ENCODE measurements at places on chromosomes 7 and 10. TPM values are rescaled to one million over a fixed set of nuclear protein-coding genes. Genes with fewer than 3 reads are reported as not detected.

GRCh38 chr7:81469869-81470723 is 299.8 kb downstream of the HGF start:
- no peak overlapping the region for H3K4me3 ChIP-seq
- H3K36me3 ChIP-seq, result no peaks in the 10 kb centered on the region
- H3K27ac ChIP-seq, result no peak overlapping the region
- peak; percentile 80 for DNase-seq
- no peaks in the 10 kb centered on the region for H3K27me3 ChIP-seq
- H3K4me1 ChIP-seq, result no peaks in the 10 kb centered on the region

DNA sequence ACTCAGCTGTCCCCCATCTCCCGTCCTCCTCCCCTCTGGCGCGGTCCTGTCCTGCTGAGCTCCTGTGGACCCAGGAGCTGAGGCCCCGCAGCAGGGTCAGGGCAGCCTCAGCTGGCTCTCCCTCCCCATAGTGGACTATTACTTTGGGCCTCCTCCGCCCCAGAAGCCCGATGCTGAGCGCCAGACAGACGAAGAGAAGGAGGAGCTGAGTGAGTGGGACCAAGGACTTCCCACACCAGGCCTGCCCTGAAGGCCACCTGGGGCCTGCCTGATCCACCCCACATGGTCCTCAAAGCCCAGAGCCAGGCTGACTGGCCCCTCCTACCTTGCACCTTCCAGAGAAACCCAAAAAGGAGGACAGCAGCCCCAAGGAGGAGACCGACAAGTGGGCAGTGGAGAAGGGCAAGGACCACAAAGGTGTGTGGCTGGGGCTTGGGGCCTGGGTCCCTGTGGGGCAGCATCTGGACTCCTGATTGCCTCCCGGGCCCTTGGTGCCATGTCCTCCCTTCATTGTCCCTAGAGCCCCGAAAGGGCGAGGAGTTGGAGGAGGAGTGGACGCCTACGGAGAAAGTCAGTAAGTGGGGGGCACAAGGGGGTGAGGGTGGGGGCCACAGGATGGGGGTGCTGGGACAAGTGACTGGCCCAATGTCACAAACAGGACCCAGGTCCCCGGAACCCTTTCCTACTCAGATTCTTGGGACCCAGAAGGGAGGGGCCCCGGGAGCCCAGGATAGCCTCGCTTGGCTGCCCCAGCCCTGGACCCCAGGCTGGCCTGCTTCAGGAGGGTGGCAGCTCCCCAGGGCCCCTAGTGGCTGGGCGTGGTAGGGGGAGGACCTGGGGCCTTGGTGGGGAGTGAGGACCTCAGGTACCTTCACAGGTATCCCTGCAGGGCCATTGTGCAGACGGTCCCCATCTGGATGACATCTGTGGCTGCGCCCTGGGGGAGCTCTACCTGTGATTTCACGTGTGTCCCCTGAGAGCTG is 4.9 kb downstream of the AEBP1 start:
- DNase-seq, result peak; percentile 68
- H3K27ac ChIP-seq, result no peak overlapping the region
- no peaks in the 10 kb centered on the region for H3K36me3 ChIP-seq
- H3K27me3 ChIP-seq, result no peaks in the 10 kb centered on the region
- no peak overlapping the region for H3K4me3 ChIP-seq

- H3K27ac ChIP-seq, result no peak overlapping the region
- DNase-seq, result no peak
- no peak overlapping the region for H3K4me3 ChIP-seq
Measured at GRCh38 chr7:144508702-144509101, 105.2 kb upstream of the NOBOX start.

DNA sequence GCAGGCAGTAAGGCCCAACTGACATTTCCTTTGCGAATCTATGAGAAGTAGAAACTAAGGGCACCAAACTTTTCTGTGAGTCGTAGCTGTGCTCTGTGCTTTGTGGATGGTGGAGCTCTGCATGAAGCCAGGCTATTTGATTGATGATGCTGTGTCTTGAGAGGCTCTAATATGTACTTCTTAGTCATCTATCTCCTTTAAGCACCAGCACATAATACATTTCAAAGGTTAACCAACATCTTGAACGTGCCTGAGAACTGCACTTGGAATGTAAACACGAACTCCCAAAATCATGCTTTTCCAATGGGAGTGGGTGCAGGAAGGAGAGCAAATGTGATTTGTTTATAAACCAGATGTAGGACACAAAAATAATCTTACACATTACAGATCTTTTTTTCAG is 411.6 kb downstream of the PARD3 start:
- no peak overlapping the region for H3K4me3 ChIP-seq
- no peak overlapping the region for H3K27ac ChIP-seq
- DNase-seq, result no peak
- H3K27me3 ChIP-seq, result no peaks in the 10 kb centered on the region

Gene VSTM4
- total RNA-seq, result 8.5 TPM

GRCh38 chr10:52566471-52567246 is 205.9 kb downstream of the MBL2 start:
- no peak overlapping the region for H3K27ac ChIP-seq
- H3K27me3 ChIP-seq, result no peaks in the 10 kb centered on the region
- H3K4me1 ChIP-seq, result no peaks in the 10 kb centered on the region
- no peak for DNase-seq
- H3K36me3 ChIP-seq, result no peaks in the 10 kb centered on the region
- H3K4me3 ChIP-seq, result no peak overlapping the region

- H3K27me3 ChIP-seq, result no peaks in the 10 kb centered on the region
- H3K36me3 ChIP-seq, result no peaks in the 10 kb centered on the region
- H3K4me1 ChIP-seq, result no peaks in the 10 kb centered on the region
- H3K4me3 ChIP-seq, result no peak overlapping the region
Measured at GRCh38 chr10:22874189-22874854, 53.5 kb upstream of the ARMC3 start.

DNA sequence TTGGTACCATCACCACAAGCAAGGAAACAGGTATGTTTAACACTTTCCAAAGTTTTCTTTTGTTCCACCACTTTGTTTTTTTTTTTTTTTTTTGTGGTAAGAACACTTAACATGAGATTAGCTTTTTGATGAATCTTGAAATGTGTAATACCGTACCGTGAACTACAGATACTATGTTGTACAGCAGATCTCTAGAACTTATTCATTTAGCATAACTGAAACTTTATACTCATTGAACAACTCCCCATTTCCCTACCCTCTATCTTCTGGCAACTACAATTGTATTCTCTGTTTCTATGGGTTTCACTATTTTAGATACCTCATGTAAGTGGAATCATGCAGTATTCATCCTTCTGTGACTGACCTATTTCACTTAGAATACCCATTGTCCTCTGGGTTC is 162.7 kb upstream of the ITGB1 start:
- peaks cover 2% of the 10 kb centered on the region for H3K4me1 ChIP-seq
- no peak for DNase-seq
- H3K4me3 ChIP-seq, result no peak overlapping the region
- H3K27ac ChIP-seq, result no peak overlapping the region
- H3K27me3 ChIP-seq, result no peaks in the 10 kb centered on the region

GRCh38 chr7:26292768-26293560 is 1.3 kb downstream of the SNX10 start:
- H3K27ac ChIP-seq, result peak overlapping the region; percentile 93
- H3K27me3 ChIP-seq, result no peaks in the 10 kb centered on the region
- H3K4me1 ChIP-seq, result no peaks in the 10 kb centered on the region
- no peak for DNase-seq
- no peaks in the 10 kb centered on the region for H3K36me3 ChIP-seq

- no peak for DNase-seq
- peaks cover 5% of the 10 kb centered on the region for H3K4me1 ChIP-seq
- no peak overlapping the region for H3K27ac ChIP-seq
- H3K36me3 ChIP-seq, result no peaks in the 10 kb centered on the region
Measured at GRCh38 chr7:101255796-101256195, 10.9 kb upstream of the FIS1 start.

Gene FAM24B
- 3.8 TPM for total RNA-seq

- DNase-seq, result no peak
- H3K27ac ChIP-seq, result no peak overlapping the region
- no peaks in the 10 kb centered on the region for H3K36me3 ChIP-seq
- no peaks in the 10 kb centered on the region for H3K4me1 ChIP-seq
Measured at GRCh38 chr10:29865700-29866355, 193.6 kb downstream of the JCAD start.

Gene GPR158
- total RNA-seq, result 0.22 TPM

DNA sequence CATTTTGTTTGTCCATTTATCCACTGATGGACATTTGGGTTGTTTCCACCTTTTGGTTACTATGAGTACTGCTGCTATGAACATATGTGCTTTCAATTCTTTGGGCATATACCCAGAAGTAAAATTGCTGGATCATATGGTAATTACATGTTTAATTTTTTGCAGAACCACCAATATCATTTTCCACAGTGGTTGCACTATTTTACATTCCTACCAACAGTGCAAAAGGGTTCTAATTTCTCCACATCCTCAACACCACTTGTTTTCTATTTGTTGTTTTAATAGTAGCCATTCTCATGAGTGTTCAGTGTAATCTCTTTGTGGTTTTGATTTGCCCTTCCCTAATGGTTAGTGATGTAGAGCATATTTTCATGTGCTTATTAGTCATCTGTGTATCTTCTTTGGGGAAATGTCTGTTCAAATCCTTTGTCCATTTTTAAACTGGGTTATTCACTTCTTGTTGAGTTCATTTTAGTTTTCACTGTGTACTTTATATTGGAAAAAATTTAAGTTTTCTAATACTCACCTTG is 101.9 kb downstream of the HIBADH start:
- no peaks in the 10 kb centered on the region for H3K27me3 ChIP-seq
- no peaks in the 10 kb centered on the region for H3K4me1 ChIP-seq
- no peak overlapping the region for H3K4me3 ChIP-seq
- H3K27ac ChIP-seq, result no peak overlapping the region

Gene H2BK1
- total RNA-seq, result not detected

- H3K27me3 ChIP-seq, result no peaks in the 10 kb centered on the region
- no peaks in the 10 kb centered on the region for H3K4me1 ChIP-seq
- H3K4me3 ChIP-seq, result no peak overlapping the region
- no peaks in the 10 kb centered on the region for H3K36me3 ChIP-seq
- DNase-seq, result no peak
Measured at GRCh38 chr7:121913947-121914675, 41.1 kb downstream of the PTPRZ1 start.

Gene MGAM2
- total RNA-seq, result 0.13 TPM

Gene GIMAP1
- 10.2 TPM for total RNA-seq

DNA sequence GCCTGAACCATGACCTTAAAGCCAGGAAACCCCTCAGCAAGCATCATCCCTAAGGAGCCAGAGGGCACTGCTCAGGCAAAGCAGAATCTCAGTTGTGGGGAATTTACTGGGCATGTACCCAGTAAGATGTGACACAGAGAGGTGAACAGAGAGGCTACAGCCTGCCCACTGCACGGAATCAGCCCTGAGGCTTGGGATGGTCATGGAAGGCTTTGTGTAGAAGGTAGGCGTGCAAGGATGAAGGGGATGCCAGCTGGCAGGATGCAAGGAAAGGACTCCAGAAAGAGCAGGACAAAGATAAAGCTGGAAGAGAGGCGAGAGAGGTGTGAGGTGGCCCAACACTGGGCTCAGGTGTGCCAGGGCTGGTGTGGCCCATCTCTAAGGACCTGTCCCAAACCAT is 2.4 kb upstream of the AIFM2 start:
- H3K27ac ChIP-seq, result no peak overlapping the region
- H3K27me3 ChIP-seq, result no peaks in the 10 kb centered on the region
- peaks cover 10% of the 10 kb centered on the region for H3K4me1 ChIP-seq
- H3K36me3 ChIP-seq, result peaks cover 2% of the 10 kb centered on the region
- DNase-seq, result no peak

- H3K4me1 ChIP-seq, result peaks cover 8% of the 10 kb centered on the region
- DNase-seq, result peak; percentile 82
- no peak overlapping the region for H3K4me3 ChIP-seq
- H3K36me3 ChIP-seq, result peaks cover 8% of the 10 kb centered on the region
Measured at GRCh38 chr7:50502001-50502684, 52.0 kb upstream of the FIGNL1 start.

Gene EGR2
- total RNA-seq, result 1.6 TPM

Gene AGAP5
- 9.9 TPM for total RNA-seq

Gene COL28A1
- 5.8 TPM for total RNA-seq

Gene SPDYE11
- total RNA-seq, result not detected

GRCh38 chr7:106866298-106867281 is 1.5 kb downstream of the PIK3CG start:
- H3K4me1 ChIP-seq, result no peaks in the 10 kb centered on the region
- H3K27ac ChIP-seq, result no peak overlapping the region
- H3K36me3 ChIP-seq, result no peaks in the 10 kb centered on the region
- H3K4me3 ChIP-seq, result no peak overlapping the region
- DNase-seq, result no peak
- H3K27me3 ChIP-seq, result no peaks in the 10 kb centered on the region

DNA sequence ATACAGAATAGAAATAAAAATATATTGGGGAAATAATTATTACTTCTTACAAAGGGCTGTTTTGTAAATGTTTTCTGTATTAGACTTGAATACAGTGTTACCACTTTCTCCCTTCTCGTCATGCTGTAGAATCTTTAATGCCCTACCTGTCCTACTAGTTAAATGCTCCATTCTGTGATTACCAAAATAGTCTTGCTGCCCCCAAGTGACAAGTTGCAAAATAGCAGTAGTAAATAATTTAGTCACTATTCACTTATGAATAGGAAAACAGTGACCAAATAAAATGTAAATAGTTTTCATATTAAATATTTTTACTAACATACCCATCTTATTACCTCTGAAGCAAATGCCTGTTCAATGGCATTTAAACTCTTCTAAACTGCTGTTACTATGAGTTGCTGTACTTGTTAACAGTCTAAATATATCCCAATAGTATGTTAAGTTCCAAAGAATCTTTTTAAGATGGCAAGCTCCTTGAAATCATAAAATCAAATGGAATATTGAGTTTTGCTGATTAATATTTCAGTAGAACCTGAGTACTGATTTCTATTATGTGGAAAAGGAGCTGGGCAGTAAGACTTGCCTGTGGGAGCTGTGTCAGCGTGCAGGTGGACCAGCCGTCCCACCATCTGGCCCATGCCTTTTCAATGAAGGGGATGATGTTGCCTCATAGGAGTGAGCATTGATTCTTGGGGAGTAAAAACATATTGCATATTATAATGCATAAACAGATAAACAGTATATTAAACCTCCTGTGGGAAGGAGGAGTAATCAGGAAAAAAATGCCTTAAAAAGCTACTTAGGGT is 18.1 kb upstream of the OIT3 start:
- no peak overlapping the region for H3K4me3 ChIP-seq
- DNase-seq, result no peak
- H3K36me3 ChIP-seq, result peaks cover 3% of the 10 kb centered on the region
- no peaks in the 10 kb centered on the region for H3K27me3 ChIP-seq
- no peaks in the 10 kb centered on the region for H3K4me1 ChIP-seq
- H3K27ac ChIP-seq, result no peak overlapping the region

- H3K27ac ChIP-seq, result no peak overlapping the region
- H3K27me3 ChIP-seq, result no peaks in the 10 kb centered on the region
- no peak overlapping the region for H3K4me3 ChIP-seq
- no peak for DNase-seq
Measured at GRCh38 chr7:81883801-81884393, 114.0 kb upstream of the HGF start.

Gene DENND2A
- 18.0 TPM for total RNA-seq

- no peak overlapping the region for H3K4me3 ChIP-seq
- H3K27me3 ChIP-seq, result no peaks in the 10 kb centered on the region
- H3K4me1 ChIP-seq, result no peaks in the 10 kb centered on the region
- no peak overlapping the region for H3K27ac ChIP-seq
- no peak for DNase-seq
Measured at GRCh38 chr7:127786184-127786583, 134.2 kb downstream of the SND1 start.
